ENCODE measurements at places on chromosomes 6 and 20. TPM values are rescaled to one million over a fixed set of nuclear protein-coding genes. Genes with fewer than 3 reads are reported as not detected.

DNA sequence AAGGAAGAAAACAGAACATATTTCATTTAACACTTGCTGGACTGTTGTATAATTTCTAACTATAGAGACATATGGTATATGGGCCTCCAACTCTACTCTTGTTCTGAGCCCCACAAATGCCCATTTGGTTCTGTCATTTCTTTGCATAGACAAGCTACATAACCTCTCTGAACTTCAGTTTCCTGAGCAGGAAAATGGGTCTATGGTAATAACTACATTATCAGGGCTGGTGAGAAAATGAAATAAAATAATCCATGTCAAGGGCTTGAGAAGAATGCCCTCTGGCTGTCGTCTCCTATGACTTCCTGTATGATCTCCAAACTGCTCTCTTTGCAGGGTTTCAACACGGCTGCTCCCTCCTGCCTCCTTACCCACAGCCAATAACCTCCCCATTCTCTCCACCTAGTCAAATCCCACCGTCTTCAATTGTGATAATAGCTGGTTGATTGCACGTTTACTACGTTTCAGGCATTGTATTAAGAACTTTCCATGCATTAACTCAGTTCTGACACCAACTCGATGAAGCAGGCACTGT, 12.0 kb downstream of the ZCCHC3 start:
- H3K4me3 ChIP-seq, result no peak overlapping the region
- H3K27me3 ChIP-seq, result no peaks in the 10 kb centered on the region
- H3K27ac ChIP-seq, result no peak overlapping the region

DNA sequence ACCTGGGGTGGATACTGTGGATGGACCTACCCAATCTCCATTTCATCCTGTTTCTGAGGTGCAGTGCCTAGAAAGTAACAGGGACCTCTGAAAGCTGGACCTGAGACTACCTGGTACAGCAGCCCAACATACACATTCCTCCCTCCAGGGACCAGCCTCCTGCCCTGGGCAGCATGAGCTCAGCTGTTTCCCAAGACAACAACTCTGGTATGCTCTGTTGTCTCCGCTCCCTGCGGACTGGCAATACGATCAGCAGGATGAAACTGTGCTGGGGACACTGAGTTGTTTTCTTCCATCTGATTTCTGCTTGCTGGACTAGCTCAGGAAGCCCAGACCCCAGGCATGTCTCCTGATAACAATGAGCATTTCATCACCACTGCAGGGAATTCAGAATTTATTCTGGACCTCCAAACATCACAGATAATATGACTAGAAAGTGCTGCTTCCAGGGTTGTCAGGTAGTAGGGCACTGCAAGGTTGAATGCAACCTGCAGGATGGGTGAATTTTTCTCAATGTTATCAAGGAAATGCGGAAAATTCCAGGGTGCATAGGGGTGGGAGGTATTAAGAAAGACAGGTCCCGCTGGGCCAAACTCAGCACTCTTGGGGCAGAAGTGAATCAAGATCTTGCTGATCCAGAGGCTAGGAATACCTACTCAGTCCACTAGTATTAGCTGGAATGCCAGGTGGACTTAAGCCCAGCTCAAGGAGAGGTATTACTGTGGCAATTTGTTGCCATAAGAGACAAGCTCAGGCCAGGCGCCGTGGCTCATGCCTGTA, 38.9 kb upstream of the SLC4A11 start:
- no peaks in the 10 kb centered on the region for H3K27me3 ChIP-seq
- no peak overlapping the region for H3K27ac ChIP-seq
- H3K4me1 ChIP-seq, result no peaks in the 10 kb centered on the region
- no peak overlapping the region for H3K4me3 ChIP-seq
- peaks cover 28% of the 10 kb centered on the region for H3K36me3 ChIP-seq
- DNase-seq, result no peak

GRCh38 chr6:100388868-100389519, 75.7 kb downstream of the SIM1 start:
- no peaks in the 10 kb centered on the region for H3K36me3 ChIP-seq
- DNase-seq, result no peak
- H3K27ac ChIP-seq, result no peak overlapping the region
- no peak overlapping the region for H3K4me3 ChIP-seq
- no peaks in the 10 kb centered on the region for H3K4me1 ChIP-seq

DNA sequence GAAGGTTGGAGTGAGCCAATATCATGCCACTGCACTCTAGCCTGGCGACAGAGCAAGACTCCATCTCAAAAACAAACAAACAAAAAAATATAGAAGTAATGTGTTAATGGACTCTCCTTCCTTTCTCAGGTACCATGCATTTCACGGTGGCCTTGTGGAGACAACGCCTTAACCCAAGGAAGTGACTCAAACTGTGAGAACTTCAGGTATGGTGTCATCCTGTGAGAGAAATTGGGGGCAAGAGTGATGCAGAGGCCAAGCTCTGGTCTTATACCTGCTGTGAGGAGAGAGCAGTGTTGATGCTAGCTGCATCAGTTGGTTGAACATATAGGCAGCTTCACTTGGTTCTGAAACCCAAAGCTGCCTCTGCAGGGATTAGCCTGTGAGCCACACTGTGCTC, 6.2 kb downstream of the ITCH start:
- peaks cover 38% of the 10 kb centered on the region for H3K4me1 ChIP-seq
- H3K27ac ChIP-seq, result no peak overlapping the region
- no peak for DNase-seq
- H3K4me3 ChIP-seq, result no peak overlapping the region

GRCh38 chr6:23091795-23092194, 522.4 kb downstream of the HDGFL1 start:
- no peaks in the 10 kb centered on the region for H3K27me3 ChIP-seq
- no peak for DNase-seq
- H3K27ac ChIP-seq, result no peak overlapping the region
- H3K36me3 ChIP-seq, result no peaks in the 10 kb centered on the region
- H3K4me1 ChIP-seq, result no peaks in the 10 kb centered on the region

- no peak overlapping the region for H3K27ac ChIP-seq
- no peak overlapping the region for H3K4me3 ChIP-seq
- no peak for DNase-seq
- H3K4me1 ChIP-seq, result peaks cover 29% of the 10 kb centered on the region
Observed at GRCh38 chr20:3409417-3409816, 1.9 kb upstream of the DNAAF9 start.

Gene SAMD3
- total RNA-seq, result 49.6 TPM

Gene JAG1
- total RNA-seq, result 0.30 TPM

Gene AGPAT4
- 14.6 TPM for total RNA-seq
